Naive thymus-derived CD4-positive, alpha-beta T cell (primary cell): ENCODE measurements at places on chromosomes 7 and 10. TPM values are rescaled to one million over a fixed set of nuclear protein-coding genes. Genes with fewer than 3 reads are reported as not detected.

DNA sequence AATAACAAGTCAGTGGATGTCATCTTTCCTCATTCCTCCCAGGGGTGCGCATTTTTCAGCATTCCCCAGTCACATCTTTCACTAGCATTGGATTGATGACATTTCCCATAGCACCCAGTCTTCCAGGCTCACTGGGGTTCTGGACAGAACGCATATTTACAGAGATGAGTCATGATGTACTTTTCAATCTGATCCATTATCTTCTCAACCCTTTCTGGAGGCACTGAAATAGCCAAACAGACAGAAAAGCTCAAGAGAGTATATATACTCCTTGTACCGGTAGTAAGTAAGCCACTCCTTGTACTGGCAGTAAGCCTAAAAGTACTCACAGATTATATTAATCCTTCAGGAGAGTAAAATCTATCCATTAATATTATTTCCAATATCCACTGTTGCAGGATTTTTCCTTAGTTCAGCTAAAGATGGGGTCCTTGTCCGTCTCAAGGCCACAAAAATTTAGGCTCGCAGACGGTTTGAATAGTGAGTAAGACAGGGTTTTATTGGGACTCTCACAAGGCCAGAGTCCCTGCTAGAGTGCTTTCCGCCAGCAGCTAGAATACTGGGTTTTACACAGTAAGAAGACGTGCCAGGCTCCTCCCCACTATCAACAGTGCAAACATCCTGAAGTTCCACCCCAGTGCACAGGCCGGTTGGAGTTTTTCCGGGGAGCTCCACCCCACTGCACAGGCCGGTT is 60.8 kb downstream of the MDH2 start:
- DNase-seq, result no peak
- H3K4me1 ChIP-seq, result no peaks in the 10 kb centered on the region
- H3K4me3 ChIP-seq, result no peak overlapping the region
- no peaks in the 10 kb centered on the region for H3K27me3 ChIP-seq
- no peak overlapping the region for H3K27ac ChIP-seq

DNA sequence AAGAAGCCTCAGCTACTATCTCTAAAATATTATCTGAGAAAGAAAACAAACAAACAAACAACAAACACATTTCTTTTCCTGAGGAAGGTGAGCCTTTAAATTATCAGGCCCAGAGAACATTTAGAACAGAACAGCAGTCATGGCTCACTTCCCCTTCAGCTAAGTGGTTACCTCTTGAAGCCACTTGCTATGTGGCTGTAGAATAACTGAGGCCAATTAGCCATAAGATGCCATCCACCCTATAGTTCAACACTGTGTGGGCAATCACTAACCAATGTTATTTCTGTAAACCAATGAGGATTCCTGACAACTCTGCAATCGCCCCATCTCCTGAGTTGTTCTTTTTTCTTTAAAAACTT is 3.7 kb upstream of the UPP1 start:
- peaks cover 28% of the 10 kb centered on the region for H3K4me1 ChIP-seq
- H3K27me3 ChIP-seq, result no peaks in the 10 kb centered on the region
- no peak for DNase-seq
- no peak overlapping the region for H3K4me3 ChIP-seq
- no peak overlapping the region for H3K27ac ChIP-seq

DNA sequence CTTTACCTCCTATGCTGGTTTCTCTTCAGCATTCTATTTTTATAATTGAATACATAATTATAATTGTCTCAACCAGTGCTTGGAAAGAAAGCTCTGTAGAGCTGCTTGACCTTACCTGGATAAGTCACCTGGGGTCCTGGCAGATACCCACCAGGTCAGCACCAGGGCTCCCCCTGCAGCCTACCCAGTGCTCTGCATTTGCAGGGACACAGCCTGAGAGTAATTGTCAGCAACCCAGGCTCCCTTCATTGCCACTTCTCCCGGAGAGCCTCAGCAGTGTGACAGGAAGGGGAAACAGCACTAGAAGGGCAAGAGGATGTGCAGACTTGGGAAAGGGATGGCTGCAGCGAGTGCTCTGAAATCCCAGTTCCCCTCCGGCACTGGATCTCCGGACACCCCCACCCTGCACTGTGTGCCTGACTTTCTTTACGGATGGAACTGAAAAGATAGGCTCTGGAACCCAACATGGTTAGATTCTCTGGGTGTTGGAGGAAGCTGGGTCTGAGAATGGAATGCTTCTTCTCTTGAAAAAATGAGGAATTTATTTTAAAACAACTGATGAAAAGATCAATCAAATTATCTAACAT is 11.4 kb upstream of the PAX4 start:
- no peaks in the 10 kb centered on the region for H3K36me3 ChIP-seq
- H3K27ac ChIP-seq, result no peak overlapping the region

AGR3 gene
- not detected for polyA plus RNA-seq

- DNase-seq, result no peak
- H3K4me1 ChIP-seq, result no peaks in the 10 kb centered on the region
- no peaks in the 10 kb centered on the region for H3K27me3 ChIP-seq
- H3K4me3 ChIP-seq, result no peak overlapping the region
- H3K27ac ChIP-seq, result no peak overlapping the region
- no peaks in the 10 kb centered on the region for H3K36me3 ChIP-seq
Measured at GRCh38 chr10:3331690-3332230, 159.2 kb upstream of the PITRM1 start.

PIK3AP1 gene
- 0.57 TPM for polyA plus RNA-seq

DNA sequence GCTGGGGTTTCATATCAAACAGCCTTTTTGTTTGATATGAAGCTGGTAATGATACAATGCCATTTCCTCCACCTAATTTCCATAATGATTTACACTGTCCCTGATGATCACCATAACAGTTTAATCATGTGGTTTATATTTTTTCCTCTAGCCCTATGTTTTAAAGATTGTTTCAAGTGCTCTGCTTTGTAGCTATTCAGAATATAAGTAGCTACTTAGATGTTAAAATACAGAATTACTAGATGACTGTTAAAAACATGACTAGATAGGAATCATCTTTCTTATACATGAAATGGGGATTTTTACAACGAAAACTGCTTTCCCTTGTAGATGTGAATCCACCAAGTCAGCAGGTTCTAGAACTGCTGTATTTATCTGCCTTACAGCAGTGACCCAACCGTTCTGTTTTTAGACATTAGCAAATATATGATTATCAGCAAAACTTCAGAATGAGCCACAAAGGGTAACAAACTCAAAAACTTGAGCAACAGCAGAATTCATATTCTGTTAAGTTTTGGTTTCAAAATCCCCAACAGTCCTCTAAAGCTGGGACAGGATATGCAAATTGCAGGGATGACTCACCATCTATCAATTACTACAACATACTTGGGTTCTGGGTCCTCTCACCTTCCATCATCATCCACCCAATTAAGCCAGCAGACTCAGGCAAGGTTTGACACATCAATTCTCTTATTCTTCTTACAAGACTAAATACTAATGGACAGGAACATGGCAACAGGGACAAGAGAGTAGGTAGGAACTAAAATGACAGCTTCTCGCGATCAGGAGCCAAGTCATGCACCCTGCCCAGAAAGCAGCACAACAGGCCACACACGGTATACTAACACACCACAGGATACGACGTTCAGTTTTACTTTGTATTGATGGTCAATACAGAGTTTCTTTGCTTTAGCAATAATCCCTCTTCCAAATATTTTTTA is 83.9 kb downstream of the PIP4K2A start:
- no peak for DNase-seq
- H3K27ac ChIP-seq, result peak overlapping the region; percentile 68
- peaks cover 66% of the 10 kb centered on the region for H3K4me1 ChIP-seq
- no peaks in the 10 kb centered on the region for H3K27me3 ChIP-seq

- H3K36me3 ChIP-seq, result no peaks in the 10 kb centered on the region
- H3K4me3 ChIP-seq, result no peak overlapping the region
- H3K27me3 ChIP-seq, result no peaks in the 10 kb centered on the region
- no peaks in the 10 kb centered on the region for H3K4me1 ChIP-seq
Measured at GRCh38 chr7:69564454-69565417, 33.5 kb upstream of the AUTS2 start.

UNCX gene
- polyA plus RNA-seq, result not detected

GRCh38 chr10:43253461-43254198 is 13.2 kb downstream of the RASGEF1A start:
- H3K4me3 ChIP-seq, result no peak overlapping the region
- no peak for DNase-seq
- H3K4me1 ChIP-seq, result peaks cover 23% of the 10 kb centered on the region
- no peak overlapping the region for H3K27ac ChIP-seq
- no peaks in the 10 kb centered on the region for H3K27me3 ChIP-seq

TMEM270 gene
- polyA plus RNA-seq, result not detected

GRCh38 chr7:149171892-149172533 is 23.3 kb upstream of the ZNF282 start:
- no peaks in the 10 kb centered on the region for H3K4me1 ChIP-seq
- H3K27ac ChIP-seq, result no peak overlapping the region
- no peak for DNase-seq
- peaks cover 48% of the 10 kb centered on the region for H3K36me3 ChIP-seq
- H3K4me3 ChIP-seq, result no peak overlapping the region

GRCh38 chr10:13873196-13873595 is 286.4 kb downstream of the PRPF18 start:
- H3K27ac ChIP-seq, result no peak overlapping the region
- DNase-seq, result no peak
- H3K4me3 ChIP-seq, result no peak overlapping the region

DNA sequence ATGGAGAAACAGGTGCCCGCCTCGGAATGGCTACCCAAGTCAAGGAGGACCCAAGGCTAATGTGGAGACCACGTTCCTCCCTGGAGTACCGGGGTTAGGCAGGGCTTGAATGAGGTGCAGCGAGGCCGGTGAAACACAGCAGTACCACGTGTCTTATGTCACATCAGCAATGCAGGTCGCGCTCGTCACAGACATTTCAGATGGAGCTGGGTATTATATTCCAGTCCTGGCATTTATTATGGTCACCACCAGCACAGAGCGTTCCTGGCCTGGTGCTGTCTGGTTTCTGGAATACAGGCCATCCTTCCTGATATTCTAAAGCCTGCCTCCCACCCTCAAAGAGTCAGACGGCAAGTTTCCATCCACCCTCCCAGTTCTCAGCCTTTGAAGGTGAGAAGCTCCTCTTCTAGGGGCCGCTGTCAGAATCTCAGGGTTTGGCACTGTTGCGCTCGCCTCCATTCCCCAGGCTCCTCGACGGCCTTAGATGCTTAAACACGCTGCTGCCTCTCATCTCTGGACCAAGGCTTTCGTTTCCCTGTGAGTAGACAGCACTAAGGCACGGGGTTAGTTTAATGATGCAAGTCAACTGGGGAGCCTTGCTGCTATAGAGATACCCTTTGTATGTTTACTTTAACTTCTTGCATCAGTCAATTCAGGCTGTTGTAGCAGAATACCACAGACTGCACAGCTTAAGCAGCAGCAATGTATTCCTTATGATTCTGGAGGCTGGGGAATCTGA is 377.6 kb downstream of the DPP6 start:
- H3K27ac ChIP-seq, result no peak overlapping the region
- H3K27me3 ChIP-seq, result no peaks in the 10 kb centered on the region
- no peak for DNase-seq
- no peak overlapping the region for H3K4me3 ChIP-seq

SLC26A3 gene
- polyA plus RNA-seq, result not detected

SPDYE1 gene
- polyA plus RNA-seq, result 0.21 TPM

GRCh38 chr7:73717991-73718405 is 1.5 kb downstream of the STX1A start:
- no peaks in the 10 kb centered on the region for H3K36me3 ChIP-seq
- no peak overlapping the region for H3K27ac ChIP-seq
- no peaks in the 10 kb centered on the region for H3K27me3 ChIP-seq
- H3K4me1 ChIP-seq, result peaks cover 22% of the 10 kb centered on the region

GRCh38 chr7:65746398-65746669 is 126.5 kb upstream of the VKORC1L1 start:
- no peaks in the 10 kb centered on the region for H3K27me3 ChIP-seq
- H3K27ac ChIP-seq, result no peak overlapping the region
- H3K36me3 ChIP-seq, result no peaks in the 10 kb centered on the region

PVRIG gene
- 81.0 TPM for polyA plus RNA-seq

CLRN3 gene
- polyA plus RNA-seq, result not detected

DNA sequence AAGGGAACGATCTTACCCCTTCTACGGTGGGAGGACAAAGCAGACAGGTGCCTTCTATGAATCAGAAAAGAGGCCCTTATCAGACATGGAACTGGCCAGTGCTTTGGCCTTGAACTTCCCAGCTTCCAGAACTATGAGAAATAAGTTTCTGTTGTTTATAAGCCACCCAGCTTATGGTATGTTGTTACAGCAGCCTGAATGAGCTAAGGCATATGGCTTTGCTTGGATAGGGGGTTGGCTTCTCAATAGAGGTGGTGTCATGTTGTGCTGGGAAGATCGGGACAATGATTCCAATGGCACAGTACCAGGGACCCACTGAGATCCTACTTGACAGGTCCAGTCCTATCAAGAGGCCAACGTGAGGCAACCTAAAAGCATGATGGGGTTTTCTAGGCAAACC is 183.4 kb upstream of the BMPER start:
- no peak overlapping the region for H3K27ac ChIP-seq
- no peak for DNase-seq
- no peaks in the 10 kb centered on the region for H3K36me3 ChIP-seq

- no peaks in the 10 kb centered on the region for H3K4me1 ChIP-seq
- DNase-seq, result no peak
- H3K4me3 ChIP-seq, result no peak overlapping the region
- H3K27me3 ChIP-seq, result no peaks in the 10 kb centered on the region
- no peak overlapping the region for H3K27ac ChIP-seq
- H3K36me3 ChIP-seq, result no peaks in the 10 kb centered on the region
Measured at GRCh38 chr7:48976850-48977249, 52.5 kb downstream of the CDC14C start.

DNA sequence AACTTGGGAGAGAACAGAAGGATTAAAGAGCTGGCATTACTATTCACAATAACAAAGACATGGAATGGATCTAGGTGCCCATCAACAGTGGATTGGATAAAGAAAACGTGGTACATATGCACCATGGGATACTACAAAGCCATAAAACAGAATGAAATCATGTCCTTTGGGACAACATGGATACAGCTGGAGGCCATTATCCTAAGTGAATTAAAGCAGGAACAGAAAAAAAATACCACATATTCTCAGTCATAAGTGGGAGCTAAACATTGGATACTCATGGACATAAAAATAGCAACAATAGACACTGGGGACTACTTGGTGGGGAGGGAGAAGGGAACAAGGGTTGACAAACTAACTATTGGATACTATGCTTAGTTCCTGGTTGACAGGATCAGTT is 133.2 kb upstream of the ITGB1 start:
- H3K27me3 ChIP-seq, result no peaks in the 10 kb centered on the region
- H3K4me3 ChIP-seq, result no peak overlapping the region
- H3K4me1 ChIP-seq, result peaks cover 19% of the 10 kb centered on the region

GATAD1 gene
- 5.3 TPM for polyA plus RNA-seq

GRCh38 chr7:22859641-22860290 is 37.1 kb upstream of the TOMM7 start:
- H3K36me3 ChIP-seq, result no peaks in the 10 kb centered on the region
- H3K4me3 ChIP-seq, result no peak overlapping the region
- no peak overlapping the region for H3K27ac ChIP-seq
- H3K4me1 ChIP-seq, result no peaks in the 10 kb centered on the region
- DNase-seq, result no peak

PRR15 gene
- not detected for polyA plus RNA-seq

SLC18A2 gene
- polyA plus RNA-seq, result 0.71 TPM
